ENCODE measurements at places on chromosomes 6 and 20.

DNA sequence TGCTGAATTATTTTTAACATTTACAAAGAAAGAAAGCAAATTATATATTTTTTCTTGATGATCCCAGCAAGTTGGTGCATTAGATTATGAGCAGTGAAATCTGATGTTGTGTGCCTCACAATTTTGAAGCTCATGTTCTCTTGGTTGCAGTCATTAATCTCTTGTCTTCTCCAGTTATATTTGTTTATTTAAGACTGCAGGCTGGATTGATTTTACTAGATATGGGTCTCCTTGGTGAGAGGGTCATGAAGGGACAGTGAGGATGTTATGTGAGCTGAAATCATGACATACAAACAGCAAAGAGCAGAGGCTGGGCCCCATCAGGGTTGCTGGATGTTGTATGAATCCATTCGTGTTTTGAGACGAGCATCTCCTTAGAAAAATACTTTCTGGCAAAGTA, 64.2 kb upstream of the AKIRIN2 start:
- DNase-seq, result no peak

DNA sequence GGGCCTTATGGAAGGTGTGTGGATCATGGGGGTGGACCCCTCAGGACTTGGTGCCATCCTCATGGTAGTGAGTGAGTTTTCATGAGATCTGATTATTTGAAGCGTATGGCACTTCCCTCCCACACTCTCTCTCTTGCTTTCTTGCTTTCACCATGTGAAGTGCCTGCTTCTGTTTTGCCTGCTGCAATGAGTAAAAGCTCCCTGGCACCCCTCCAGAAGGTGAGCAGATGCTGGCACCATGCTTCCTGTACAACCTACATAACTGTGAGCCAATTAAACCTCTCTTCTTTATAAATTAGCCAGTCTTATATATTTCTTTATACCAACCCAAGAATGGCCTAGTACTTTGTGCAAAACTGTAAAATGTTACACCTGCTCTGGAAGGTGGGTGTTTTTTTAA, 396.8 kb upstream of the HS3ST5 start:
- no peak for DNase-seq

GRCh38 chr6:156109713-156110112, 654.1 kb upstream of the NOX3 start:
- DNase-seq, result no peak

DNA sequence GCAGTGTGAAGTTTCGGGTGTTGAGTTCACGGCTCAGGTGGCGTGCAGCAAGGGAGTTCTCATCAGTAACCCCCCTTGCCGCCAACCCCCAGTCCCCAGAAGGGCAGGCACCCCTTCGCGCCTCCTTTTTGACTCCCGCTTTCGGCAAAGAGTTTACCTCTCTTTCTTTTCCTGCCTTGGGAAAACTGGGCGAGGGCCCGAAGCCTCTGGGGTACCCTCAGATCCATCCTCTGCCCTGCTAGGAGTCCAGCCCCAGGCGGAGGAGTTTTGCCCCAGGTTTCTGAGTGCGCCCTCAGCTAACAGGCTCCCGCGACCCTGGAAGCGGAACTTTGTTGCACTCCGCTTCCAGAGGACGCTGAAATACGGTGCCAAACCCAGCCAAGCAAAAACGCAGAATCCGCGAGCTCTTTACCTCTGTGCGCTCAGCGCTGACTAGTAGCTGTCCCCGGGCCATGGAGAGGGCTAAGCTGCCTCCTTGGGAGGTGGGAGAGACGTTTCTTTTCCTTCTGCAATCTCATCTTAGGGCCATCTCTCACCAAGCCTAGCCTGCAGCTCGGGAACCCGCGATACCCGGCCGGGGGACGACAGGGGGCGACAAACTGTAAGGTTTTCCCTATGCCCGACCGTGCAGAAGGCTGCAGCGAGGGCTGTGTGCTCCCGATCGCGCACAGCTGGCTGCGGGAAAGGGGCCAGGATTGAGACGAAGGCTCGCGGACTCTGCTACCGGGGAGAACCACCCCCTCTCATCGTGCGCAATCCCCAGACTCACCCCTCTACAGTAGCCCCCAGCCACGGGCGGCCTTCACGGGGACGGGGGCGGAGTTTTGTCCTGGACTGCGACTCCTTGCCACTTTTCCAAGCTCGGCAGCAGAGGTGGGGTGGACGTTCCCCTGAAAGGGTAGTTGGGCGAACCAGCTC, 2.7 kb upstream of the PAX1 start:
- no peak for DNase-seq

GRCh38 chr6:131778169-131778568, 29.7 kb upstream of the ENPP1 start:
- no peak for DNase-seq

GRCh38 chr6:48615041-48615440, 504.0 kb upstream of the PTCHD4 start:
- no peak for DNase-seq

DNA sequence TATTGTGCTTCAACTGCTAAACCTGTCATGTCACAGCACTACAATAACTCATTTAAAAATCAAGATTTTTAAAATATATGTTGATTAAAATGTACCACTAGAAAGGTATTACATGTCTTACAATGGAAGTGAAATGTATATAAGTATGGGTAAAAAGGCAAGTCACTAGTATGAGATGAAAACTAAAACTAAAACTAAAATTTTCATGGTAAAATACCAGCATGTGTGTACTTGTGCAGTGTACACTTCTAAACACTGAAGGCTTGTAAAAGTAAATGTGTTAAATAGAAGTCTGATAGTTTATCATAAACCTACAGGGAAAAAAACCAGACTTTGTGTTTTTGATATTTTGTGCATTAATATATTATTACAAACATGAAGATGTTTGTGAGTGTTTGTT, 13.7 kb upstream of the TMEM244 start:
- DNase-seq, result no peak

- no peak for DNase-seq
Measured at GRCh38 chr6:7249391-7249790, 63.6 kb downstream of the SSR1 start.

GRCh38 chr20:38275815-38276550, 15.4 kb upstream of the KIAA1755 start:
- DNase-seq, result no peak

GRCh38 chr6:148203970-148204369, 138.7 kb upstream of the SASH1 start:
- peak; percentile 32 for DNase-seq

- no peak for DNase-seq
Measured at GRCh38 chr20:58701431-58702160, 9.0 kb downstream of the NPEPL1 start.

DNA sequence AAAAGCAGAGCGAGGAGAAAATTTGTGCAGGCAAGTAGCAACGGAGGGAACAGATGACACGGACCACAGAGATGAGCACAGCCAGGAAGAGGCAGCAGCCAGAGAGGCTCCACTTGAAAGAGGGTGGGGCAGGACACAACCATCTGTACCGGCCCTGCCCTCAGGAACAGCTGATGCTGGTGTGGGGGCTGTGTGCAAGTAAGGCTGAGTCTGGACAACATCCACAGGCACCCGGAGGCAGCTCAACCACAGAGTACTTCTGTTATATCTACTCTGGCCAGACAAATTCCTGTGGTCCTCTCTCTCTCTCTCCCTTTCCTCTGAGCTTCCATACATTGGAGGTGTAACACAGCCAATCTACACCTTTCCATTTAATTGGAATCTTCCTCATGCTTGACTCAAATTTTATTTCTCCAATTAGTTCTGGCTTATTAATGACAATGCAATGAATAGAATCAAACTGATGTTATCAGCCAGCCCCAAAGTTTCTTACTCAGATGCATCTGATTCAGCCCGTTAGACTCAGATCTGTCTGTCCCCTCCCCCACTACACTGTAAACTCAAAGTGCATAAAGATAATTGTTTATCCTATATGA, 24.9 kb downstream of the KIF13A start:
- DNase-seq, result no peak

All from stimulated activated CD8-positive, alpha-beta memory T cell treated with anti-CD3 and anti-CD28 coated beads, Interleukin-7, amount 100 ng/mL, for 4 hours (primary cell).